Activated gamma-delta T cell (primary cell): ENCODE measurements at places on chromosomes 2 and 18.

GRCh38 chr18:58828399-58829121, 36.1 kb upstream of the ZNF532 start:
- DNase-seq = no peak

GRCh38 chr18:58535340-58536201, 93.3 kb downstream of the ALPK2 start:
- DNase-seq = no peak

DNA sequence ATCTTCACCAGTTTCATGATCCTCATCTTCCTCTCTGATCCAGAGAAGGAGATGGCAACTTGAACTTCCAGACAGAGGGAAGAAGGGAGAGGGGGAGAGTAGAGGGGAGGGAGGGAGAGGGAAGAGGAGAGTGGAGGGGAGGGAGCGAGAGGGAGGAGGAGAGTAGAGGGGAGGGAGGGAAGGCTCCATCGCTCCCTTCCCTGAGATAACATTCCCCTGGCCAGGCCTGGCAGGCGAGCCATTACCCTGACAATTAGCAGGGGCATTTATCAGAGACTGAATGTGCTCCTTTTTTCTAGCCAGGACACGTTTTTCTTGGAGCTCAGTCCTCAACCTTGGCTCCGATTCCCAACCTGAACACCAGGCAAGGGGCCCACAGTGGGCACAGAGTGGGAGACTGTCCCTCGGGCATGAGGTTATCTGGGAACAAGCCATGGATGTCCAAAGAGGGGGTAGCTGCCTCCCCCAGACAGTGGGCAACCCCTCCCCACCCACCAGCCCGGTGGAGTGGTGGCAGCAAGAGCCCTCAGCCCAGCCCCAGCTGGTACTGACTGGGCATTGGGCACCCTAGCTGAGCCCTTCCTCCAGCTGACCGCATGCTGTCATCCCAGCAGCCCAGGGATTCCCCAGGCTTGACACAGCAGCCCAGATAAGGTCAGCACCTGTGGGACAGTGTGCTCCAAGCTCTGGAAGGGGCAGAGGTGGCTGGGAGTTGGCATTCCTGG, 81.8 kb downstream of the TNS1 start:
- DNase-seq = no peak

GRCh38 chr2:42359965-42360483, 993 bp downstream of the COX7A2L start:
- DNase-seq = no peak

DNA sequence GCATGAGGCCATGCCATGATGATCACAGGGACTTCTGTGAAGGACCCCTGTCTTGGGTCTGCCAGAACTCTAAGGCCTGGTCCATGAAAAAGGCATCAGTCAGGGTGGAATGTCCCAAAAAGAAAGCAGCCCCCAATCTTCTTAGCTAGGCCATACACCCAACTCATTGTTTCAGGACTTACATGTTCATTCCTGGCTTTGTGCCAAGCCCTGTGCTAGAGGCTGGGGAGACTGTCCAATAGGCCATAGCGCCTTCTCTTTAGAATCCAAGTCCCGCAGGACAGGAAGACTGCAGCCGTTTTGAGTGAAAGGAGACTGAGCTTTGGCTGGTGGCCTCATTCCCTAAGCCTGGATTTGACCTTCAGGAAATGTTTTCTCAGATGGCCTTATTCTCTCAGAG, 247.3 kb downstream of the PRKCE start:
- DNase-seq = no peak

DNA sequence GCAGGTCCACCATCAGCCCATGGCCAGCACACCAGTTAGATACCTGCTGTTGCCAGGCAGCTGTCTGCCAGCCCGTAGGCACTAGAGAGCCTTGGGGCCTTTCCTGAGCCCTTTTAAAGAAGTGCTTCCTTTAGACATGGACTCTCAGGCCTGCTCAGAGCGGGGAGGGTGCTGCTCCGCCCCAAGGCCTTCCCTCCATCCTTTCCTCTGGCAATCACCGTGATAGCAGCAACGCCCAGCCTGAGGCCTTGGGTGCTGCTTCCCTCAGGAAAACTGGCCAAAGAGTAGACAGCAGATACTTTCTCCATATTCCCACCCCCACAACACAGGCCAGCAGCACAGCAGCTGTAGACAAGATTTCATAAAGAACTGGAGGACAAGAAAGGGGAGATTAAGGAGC, 22.3 kb upstream of the C1QL2 start:
- DNase-seq = no peak

DNA sequence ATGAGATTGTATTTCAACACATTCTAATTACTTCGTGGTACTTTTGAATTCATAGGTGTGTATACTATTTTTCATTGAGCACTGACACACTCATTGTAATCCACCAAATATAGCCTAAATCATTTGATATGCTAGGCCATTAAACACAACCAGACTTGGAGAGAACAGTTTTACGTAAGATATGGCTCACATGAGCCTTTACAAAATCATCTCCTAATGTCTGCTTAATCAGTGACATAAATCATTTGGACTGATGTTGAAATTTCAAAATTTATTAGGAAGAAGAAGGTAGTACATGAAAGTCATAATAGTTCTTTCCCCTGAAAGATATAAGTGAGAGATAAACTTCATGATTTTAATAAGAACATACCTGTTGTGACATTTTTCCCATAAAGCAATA, 550.2 kb upstream of the LINC00305 start:
- DNase-seq = no peak

DNA sequence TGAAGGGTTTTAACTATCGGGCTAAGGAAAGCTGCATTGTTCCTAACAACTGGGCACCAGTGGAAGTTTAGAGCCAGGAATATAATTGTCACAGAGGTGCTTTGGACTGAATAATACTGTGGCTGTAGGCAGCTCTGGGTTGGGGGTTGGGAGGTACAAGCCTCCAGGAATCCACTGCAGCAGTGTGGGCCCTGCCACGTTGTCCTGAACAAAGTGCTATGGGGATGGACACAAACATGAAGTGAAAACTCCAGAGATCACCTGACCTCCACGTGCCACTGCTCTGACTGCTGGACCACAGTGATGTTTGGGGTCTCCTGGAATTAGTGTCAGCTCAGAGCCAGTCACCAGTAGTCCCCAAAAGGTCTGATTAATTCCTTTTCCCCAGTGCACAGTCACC, 110.9 kb downstream of the BCL2 start:
- no peak for DNase-seq
